ENCODE measurements at places on chromosomes 11 and 22.

DNA sequence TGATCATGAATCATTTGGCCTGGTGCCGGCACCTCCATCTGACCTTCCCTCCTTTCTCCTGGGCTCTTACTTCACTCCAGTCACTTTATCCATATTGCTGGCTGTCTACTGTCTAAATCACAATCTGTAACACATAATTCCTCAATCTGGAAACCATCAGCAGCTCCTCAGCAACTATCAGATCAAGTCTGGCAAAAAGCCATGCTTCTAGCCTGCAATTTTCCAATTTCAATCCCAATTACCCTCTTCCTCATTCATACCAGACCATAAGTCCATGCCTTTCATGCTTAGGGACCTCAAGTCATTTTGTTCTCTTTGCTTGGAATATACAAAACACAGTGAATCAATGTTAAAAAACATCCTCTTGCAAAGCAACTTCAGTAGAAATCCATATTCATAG lies 882.8 kb upstream of the ANO3 start:
- no peak for DNase-seq

DNA sequence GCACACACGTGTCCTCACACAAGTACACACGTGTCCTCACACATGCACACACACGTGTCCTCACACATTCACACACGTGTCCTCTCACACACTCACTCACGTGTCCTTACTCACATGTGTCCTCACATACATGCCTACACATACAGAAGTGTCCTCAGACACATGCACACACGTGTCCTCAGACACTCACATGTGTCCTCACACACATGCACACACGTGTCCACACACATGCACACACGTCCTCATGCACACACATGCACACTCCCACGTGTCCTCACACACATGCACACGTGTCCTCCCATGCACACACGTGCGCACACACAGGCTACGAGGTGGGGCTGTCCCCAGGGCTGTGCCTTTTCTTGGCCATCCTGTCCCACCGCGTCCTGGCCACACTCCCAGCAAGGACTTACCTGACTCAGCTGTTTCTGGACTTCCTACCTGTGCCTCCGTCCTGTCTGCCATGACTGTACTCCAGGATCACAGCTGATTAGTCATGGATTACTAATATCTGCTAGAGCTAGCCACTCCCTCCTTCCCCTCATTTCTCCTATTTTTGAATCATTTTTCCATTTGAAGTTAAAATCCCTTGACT lies 990.2 kb downstream of the BRD1 start:
- no peak for DNase-seq

- no peak for DNase-seq
These were observed 906 bp upstream of the NAA40 start for GRCh38 chr11:63937713-63938478.

GRCh38 chr22:28146401-28147314 lies 227.6 kb upstream of the PITPNB start:
- DNase-seq = no peak

DNA sequence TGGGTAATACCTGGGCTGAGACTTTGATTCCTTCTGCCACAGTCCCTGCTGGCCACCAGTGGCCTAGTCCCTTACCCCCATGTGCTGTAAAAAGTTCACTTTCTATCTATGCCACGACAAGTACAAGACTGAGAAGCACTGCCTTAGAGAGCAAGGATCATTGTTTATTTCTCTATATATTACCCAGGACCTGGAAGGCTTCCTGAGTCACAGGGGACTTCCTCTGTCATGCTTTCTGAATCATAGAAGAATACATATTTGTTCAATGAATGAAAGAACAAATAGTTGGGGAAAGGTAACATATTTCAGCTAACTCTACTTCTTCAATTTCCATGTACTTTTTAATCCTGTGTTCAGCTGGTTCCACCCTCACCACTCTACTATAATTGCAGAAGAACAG lies 5.5 kb upstream of the SYT9 start:
- no peak for DNase-seq

GRCh38 chr11:78201096-78201818 lies 12.5 kb downstream of the USP35 start:
- DNase-seq = no peak

- DNase-seq = no peak
These were observed 76.7 kb upstream of the BLID start for GRCh38 chr11:122192634-122193255.

DNA sequence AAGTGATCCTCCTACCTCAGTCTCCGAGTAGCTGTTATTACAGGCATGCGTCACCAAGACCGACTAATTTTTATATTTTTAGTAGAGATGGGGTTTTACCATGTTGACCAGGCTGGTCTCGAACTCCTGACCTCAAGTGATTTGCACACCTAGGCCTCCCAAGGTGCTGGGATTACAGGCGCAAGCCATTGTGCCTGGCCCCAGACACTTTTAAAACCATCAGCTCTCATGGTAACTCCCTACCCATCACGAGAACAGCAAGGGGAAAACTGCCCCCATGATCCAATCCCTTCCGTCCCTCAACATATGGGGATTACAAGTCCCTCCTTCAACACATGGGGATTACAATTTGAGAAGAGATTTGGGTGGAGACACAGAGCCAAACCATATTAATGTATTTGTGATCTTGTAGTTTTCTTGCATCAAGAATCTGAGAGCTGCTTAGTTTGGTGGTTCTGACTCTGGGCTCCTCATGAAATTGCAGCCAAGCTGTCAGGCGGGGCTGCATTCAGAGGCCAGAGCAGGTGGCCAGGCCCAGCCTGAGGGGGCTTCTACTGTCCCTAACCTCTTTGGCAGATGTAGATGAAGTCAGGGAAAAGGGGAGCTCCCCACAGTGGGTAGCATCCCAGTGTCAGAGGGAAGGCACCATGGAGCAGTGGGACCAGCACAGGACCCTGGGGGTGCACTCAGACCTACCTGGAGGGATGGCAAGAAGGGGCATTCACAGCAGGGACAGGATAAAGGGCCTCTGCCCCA lies 31.2 kb upstream of the PRAME start:
- DNase-seq = no peak

DNA sequence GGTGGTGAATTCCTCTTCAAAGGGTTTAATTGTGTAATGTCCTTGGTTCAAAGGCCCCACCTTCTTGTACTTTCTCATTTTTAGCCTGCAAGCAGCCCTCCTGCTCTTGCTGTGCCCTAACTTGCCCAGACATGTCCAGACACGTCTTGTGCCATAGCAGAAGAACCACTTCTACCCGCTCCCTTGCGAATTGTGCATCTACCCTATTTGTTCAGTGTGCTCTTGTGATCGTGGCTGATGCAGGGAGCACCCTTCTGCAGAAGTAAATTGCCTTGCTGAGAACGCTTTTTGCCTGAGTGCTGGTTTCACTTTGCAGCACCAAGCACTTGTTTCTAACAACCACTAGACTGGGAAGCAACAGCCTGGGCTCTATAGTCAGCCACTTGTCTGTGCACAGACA lies 249.4 kb downstream of the SBF2 start:
- DNase-seq = no peak

- no peak for DNase-seq
These were observed 10.3 kb downstream of the PIK3C2A start for GRCh38 chr11:17197431-17197898.

- DNase-seq = no peak
These were observed 9.2 kb upstream of the NARS2 start for GRCh38 chr11:78583889-78584288.

DNA sequence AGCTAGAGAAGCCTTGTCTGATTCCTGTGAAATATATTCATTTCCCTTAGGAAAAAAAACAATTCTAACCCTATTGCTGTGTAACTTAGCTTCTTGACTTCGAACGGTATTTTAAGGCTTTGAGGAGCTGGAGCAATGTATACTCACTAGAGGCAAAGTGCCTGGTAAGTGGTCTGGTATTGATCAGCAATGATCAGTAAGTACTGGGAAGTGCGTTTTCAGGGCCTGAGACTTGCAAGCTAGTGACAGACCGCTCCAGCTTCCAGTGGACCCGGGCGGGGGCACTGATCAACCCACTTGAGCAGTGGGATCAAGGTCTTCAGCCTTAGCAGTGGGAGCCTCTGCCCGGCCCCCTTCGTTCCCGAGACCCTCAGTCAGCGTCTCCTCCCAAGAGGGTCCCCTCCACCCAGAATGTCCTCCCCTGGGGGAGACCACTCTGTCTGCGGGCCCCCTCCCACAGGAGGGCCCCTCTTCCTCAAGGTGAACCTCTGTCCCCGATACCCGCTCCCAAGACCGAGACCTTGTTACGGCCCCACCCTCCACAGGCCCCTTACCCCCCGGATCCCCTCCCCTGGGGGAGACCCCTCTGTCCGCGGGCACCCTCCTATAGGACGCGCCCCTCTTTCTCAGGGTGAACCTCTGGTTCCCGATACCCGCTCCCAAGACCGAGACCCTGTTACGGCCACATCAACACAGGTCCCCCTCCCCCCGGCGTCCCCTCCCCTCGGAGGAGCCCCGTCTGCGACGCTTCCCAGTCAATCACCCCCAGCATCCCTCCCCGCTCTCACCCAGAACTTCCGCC lies 452 bp upstream of the ATXN10 start:
- no peak for DNase-seq

DNA sequence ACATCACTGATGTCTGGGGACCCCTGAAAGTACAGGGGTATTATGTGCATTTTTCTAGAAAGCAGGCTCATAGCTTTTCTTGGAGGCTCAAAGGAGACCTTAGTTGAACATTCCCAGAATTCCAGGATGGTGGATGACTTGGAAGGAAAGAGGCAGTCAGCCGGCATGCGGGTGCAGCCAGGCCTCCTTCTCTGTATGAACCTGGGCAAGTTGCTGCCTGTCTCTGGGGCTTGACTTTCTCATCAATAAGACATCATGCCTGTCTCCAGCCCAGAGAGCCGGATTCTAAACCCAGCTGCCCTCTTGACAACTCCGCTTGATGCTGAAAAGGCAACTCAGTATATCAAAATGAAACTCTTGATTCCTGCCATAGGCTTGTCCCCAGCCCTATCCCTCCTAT lies 12.6 kb downstream of the MS4A15 start:
- no peak for DNase-seq

GRCh38 chr22:42905702-42906183 lies 48.7 kb upstream of the ARFGAP3 start:
- no peak for DNase-seq

- DNase-seq = no peak
These were observed 410 bp downstream of the GLB1L3 start for GRCh38 chr11:134276396-134277182.

DNA sequence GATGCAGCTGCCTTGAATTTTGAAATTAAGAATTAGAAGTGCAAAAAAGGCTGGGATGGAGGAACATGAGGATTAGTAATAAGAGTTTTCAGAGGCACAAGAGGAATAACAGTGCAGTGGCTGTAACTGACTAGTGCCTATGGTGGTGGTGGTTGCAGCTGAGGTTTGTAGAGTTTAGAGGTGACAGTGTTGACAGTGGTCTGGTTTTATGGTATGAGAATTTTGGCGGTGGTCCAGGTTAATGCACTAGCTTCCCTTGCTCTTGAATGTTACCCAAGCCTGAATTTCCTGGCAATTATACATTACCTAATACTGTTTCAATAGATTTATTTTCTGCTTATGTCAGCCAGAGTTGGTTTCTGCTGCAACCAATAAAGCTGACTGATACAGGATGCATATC lies 112.8 kb upstream of the C11orf87 start:
- DNase-seq = no peak

DNA sequence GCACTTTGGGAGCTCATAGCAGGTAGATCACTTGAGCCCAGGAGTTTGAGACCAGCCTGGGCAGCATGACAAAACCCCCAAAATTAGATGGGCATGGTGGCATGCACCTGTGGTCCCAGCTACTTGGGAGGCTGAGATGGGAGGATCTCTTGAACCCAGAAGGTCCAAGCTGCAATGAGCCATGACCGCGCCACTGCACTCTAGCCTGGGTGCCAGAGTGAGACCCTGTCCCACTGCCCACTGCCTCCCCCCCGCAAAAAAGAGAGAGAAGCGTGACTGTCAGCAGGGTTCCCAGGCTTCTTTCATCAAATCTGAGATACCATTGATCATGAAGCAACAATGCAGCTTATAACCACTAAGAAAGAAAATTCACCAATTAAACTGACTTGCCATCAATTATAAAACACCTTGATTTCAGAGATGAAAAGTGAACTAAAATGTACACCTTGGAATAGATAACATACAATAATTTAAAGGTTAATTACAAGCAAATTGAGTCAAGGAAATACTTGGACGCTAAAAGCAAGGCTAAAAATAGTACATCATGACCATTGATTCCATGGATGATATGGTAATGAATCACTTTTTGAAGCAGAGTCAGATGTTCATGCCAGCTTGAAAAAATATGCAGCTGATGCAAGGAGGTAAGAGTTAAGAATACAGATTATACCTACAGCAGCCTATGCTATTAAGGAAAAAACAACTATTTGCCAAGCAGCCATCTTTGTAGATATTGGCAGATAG lies 90.8 kb upstream of the ALKBH3 start:
- DNase-seq = no peak

GRCh38 chr11:103676413-103676812 lies 360.0 kb upstream of the DDI1 start:
- DNase-seq = no peak

DNA sequence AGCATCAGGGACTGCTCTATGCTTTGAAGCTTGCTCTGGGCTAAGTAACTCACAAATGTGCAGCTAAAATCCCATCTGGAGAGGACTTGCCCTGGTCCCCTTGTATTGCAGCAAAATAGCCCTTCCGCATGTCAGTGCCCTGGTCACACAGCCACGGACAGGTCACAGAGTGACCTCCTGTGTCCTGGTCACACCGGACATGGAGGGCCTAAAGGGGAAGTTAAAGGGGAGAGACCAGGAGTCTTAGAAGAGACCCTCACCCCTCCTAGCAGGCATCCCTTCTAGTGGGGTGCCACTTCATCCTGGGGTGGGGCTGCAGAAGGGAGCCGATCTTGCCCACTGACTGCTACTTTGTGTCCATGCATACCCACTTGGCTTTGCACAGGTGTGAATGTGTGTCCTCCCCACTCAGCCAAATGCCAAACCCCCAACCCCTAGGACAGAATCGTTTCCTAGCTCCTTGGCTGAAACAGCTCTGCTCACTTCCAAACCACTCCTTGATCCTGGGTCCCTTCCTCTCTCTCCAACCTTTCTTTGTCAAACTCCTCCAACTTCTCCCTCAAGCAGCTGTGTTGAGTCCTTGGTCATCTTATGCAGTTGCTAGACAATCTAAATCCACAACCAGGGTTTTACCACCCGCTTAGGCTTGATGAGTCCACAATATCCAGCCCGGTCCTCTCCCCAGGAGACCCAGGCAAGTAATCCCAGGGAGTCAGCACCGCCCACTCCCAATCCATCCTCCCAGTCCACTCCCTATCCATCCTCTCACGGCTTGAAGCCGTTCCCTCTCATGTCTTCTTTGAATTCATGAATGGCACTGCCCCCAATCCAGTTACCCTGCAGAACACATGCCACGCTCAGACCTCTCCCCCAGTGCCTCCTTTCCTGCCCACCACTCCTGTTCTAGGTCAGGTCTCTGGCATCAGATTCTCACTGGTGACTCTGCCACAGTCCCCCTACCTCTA lies 3.3 kb upstream of the FXYD6 start:
- DNase-seq = no peak

GRCh38 chr11:61928606-61929005 lies 11.2 kb upstream of the RAB3IL1 start:
- DNase-seq = no peak

DNA sequence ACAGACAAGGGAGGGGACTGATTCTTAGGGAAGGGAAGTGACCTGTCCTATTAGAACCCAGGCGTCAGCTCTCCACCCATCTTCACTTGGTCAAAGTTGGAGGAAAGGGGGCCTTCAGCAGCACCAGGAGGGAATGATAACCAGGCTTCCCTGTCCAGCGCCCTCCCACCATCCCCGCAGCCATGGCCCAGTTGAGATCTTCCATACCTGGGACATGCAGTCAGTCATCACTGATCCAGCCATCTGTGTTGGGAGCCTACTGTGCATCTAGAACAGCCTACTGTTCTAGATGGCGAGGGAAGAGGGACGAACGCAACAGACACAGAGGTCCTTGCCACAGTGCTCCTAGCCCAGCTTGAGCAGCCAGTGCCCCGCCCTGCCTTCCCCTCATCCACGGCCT lies 40.6 kb downstream of the PDGFB start:
- DNase-seq = no peak

Measured in stimulated activated CD4-positive, alpha-beta T cell treated with anti-CD3 and anti-CD28 coated beads, TNF-alpha, amount 100 ng/mL, for 1 hour (primary cell).